ENCODE measurements at places on chromosomes 2 and 18.

DNA sequence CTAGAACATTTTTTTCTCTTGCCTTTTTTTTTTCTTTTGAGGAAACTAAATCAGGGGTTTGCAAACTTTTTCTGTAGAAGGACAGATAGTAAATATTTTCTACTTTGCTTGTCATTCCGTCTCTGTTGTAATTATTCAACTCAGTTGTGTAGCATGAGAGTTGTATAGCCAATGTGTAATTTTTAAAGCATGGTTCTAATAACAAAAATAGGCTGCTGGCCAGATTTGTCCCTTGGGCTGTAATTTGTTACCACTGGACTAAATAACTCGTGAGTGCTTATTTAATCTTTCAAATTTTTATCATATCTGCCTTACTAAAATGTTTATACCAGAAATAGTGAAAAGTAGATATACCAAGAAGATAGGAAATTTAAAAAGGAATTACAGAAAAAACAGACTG is 43.0 kb downstream of the CCDC148 start:
- no peak for DNase-seq

DNA sequence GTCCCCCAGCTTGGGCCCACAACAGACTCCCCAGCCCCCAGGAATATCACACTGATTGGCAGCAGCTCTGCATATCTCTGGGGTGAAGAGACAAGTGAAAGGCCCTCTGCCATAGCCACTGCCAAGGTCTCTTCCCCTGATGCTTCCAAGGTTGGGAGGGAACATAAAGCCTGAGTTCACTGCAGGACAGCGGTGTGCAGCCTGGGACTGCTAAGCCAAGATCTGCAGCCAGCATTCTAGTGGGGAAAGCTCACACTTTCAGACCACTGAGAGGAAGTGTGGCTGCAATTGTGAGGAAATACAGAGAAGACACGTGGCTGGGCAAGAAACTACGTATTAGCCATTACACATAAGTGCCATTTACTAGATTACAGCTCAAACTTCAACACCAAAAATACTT is 100.7 kb downstream of the MAIP1 start:
- DNase-seq, result no peak

DNA sequence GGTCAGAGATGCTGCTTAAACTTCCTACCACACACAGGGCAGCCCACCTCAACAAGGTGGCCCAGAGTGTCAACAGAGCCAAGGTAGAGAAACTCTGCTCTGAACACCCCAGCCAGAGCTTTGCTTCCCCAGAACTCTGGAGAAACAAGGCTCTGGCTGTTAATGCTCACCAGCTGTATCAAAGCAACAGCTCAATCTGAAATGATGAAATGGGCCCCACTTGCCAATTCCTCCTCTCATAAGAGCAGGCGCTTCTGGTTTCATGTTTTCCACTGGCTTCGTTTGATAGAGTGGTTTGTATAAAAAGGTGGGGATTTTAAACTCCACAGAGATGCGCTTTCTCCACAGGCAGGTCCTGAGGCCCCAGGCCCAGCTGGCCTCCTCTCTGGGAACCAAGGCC is 60.9 kb upstream of the TFCP2L1 start:
- DNase-seq, result no peak

DNA sequence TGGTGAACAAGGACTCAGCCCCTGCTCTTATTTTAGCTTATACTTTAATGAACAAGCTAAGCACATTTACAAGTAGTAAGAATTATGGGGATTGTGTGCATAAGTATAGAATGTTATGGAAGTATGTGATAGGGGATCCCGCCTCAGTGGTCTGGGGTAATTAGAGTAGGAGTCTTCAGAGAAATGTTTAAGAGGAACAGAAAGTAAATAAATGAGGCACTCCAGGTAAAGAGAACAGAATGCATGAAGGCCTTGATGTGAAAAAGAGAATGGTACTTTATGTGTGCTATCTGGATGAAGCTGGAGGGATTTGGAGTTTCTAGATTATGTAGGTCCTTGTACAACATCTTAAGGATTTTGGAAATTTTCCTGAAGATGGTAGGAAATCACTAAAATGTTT is 76.6 kb downstream of the BMPR2 start:
- DNase-seq, result no peak

- no peak for DNase-seq
Observed at GRCh38 chr2:235553291-235553690, 59.4 kb downstream of the AGAP1 start.

GRCh38 chr2:127072396-127072795 is 34.6 kb downstream of the BIN1 start:
- DNase-seq, result no peak

DNA sequence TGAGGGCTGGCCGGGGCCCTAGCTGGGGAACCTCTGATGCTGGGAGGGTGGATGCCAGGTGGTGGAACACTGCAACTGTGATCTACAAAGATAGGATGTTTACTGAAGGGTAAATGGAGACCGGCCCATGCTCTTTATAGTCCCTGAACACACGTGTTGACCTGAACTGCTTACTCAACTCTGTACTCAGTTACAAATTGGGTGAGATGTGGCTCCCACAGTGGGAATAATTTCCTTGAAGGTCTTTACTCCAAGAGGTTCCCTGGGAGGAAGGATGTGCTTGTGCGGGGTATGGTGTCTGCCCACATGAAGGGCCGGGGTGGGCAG is 254.1 kb downstream of the PRKCE start:
- no peak for DNase-seq

Measured in T47D (cell line).